ENCODE measurements at places on chromosomes 4 and X. TPM values are rescaled to one million over a fixed set of nuclear protein-coding genes. Genes with fewer than 3 reads are reported as not detected.

- DNase-seq: peak; percentile 82
These were observed 1.7 kb downstream of the PHF8 start for GRCh38 chrX:54042609-54043021.

DNA sequence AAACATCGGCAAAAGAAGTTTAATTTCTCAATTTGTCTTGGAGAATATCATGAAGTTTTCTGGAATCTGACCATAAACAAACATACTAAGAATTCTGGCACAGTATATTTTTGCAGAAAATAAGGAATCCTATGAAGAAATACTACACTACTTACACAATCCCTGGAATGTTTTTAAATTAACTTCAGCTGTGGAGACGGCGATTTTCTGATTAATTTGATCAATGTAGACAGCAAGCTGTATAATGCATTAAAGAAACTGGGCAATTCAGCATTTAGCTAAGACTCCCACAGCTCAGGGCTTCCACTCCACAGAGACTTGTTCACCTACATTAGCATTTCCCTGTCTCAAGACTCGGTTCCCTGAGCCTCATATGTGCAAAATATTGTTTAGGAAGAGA, 12.2 kb downstream of the EGFL6 start:
- DNase-seq: no peak

DNA sequence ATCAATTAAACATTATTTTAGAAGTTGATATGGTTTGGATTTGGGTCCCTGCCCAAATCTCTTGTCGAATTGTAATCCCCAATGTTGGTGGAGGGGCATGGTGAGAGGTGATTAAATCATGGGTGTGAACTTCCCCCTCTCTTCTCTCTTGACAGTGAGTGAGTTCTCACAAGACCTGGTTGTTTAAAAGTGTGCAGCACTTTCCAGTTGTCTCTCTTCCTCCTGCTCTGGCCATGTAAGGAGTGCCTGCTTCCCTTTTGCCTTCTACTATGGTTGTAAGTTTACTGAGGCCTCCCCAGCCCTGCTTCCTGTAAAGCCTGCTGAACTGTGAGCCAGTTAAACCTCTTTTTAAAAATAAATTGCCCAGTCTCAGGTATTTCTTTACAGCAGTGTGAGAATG, 141.4 kb downstream of the GALNTL6 start:
- no peak for DNase-seq

CXCL10 gene
- 21.7 TPM for total RNA-seq

DNA sequence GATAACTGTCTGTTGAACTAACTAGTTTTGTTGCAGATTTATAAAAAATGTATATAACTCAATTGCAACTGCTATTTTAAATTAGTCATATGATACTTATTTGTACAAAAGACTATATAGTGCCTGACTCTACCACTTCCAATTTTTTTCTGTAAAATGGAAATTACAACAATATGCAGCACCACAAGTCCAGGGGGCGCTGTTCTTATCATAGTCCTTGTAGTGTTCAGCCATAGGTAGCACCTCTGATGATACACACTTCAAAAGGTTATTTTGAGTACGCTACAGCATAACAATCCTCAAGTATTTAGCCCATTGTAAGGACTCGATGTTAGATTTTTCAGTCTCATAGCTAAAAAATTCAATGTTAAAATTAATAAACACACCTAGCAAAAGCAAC, 174.9 kb downstream of the CORIN start:
- DNase-seq: no peak

DNA sequence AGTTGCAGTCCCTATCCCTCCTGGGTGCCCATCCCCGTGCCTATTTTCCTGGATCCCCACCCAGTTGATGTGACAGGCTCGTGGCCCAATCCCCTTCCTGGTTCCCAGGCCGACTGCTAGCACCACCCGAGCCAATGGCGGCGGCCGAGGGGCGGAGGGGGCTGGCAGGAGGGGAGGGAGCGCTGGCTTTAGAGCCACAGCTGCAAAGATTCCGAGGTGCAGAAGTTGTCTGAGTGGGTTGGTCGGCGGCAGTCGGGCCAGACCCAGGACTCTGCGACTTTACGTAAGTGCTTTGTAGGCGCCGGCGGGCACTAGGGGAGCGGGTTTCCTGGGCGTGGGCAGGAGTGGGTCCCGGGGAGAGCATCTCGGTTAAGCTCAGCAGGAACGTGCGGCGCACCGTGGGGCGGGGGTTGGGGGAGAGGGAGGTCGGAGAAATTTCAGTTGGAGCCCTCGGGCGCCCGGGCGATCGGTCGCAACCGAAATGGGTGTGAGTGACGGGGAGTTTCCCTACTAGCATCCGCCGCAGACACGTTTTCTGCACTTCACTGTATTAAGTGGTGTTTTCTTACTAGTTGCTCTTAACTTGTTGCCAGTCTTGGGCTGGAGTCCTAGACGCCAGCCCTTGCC, at the start of gene PLS3:
TSS of gene PLS3 (plus strand) at position 197 of the 627 bp plus-strand sequence. CDS start 49,077 bp downstream, outside the sequence.
- DNase-seq: peak; percentile 86

GRCh38 chr4:154029171-154029570, 240.3 kb upstream of the SFRP2 start:
- DNase-seq: no peak

GRCh38 chr4:168317621-168318020, 931 bp downstream of the DDX60 start:
- DNase-seq: no peak

DNA sequence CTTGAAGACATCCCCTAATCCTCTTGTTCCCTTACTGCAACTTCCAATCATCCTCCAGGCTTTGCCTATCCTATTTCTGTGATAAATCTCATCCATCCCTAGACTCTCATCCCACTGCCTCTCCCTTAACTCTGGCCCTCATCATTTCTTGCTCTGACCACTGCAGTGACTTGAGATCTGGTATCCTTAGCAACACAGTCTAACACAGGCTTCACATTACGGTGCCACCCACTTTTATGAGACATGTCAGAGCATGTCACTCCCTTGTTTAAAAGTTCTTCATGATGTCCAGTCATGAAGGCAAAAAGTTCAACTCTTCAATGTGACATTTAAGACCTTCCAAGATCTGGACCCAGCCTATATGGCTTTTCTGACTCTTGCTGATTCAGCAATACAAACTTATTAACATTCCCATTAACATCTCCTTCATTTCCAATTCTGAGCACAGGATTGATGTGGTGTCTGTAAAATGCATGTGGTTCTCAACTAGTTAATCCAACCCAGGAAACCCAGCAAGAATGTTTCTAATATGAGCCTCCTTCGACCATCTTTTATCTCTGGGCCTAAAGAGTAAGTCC, 64.0 kb downstream of the OR13H1 start:
- DNase-seq: no peak

- DNase-seq: no peak
These were observed 589.0 kb upstream of the FAM241A start for GRCh38 chr4:111556141-111556781.

GRCh38 chr4:128357286-128357685, 69.7 kb upstream of the PGRMC2 start:
- no peak for DNase-seq

GRCh38 chrX:10615931-10616774, 4.2 kb downstream of the MID1 start:
- DNase-seq: no peak

- DNase-seq: no peak
These were observed 101.6 kb upstream of the TEX13D start for GRCh38 chrX:124230655-124231450.

DNA sequence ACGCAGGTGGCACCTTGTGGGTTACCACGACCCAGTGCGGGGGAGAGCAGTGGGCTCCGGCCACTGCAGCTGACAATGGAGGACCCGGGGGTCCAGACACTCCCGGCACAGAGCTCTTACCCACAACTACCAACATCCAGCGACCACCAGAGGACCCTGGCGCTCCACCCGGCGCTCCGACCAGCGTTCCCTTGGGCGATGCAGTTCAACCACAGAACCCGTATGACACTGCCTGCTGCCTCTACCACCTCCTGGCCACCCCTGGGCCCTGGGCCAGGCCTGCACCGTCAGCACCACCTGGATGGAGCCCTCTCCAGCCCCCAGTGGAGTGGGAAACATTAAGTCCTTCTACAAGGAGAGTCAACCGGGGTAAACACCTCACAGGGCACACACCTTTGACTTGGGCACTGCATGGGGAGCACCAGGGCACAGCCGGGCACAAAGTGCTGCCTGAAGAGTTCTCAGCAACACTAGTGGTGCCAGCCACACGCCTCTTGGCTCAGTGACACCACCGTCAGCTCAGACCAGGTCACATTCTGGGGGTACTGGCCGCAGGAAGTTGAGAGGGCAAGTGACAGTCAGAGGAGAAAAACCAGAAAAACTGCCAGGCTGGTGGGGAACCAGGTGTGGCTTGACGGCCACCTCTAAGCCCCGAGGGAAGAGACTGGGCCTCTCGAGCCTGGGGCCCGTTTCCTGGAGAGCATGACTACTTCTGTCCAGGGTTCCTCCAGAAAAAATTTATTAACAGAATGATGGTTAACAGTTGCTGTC, 2.6 kb downstream of the CTBP1 start:
- DNase-seq: peak; percentile 78

DNA sequence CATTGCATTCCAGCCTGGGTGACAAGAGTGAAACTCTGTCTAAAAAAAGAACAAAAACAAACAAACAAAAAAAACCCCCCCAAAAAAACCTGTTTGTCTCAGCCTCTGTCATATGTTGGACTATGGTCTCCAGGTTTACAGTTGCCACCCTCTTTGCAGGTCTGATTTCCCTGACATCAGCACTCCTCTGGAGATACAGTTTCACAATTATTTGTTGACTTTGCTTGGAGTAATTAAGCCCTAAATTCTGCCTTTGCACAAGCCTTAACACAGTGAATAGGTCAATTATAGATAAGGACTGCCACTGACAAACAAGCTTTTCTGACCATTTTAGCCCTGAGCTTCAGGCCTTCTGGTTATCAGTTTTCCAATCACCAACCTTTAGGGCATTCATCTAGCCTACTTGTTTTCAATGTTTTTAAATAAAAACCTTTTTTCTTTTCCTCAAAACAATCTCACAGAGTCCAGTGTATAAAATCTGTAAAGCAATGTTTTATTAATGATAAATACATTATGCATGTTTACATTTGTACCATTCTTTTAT, 20.4 kb upstream of the MAPK10 start:
- DNase-seq: no peak

DNA sequence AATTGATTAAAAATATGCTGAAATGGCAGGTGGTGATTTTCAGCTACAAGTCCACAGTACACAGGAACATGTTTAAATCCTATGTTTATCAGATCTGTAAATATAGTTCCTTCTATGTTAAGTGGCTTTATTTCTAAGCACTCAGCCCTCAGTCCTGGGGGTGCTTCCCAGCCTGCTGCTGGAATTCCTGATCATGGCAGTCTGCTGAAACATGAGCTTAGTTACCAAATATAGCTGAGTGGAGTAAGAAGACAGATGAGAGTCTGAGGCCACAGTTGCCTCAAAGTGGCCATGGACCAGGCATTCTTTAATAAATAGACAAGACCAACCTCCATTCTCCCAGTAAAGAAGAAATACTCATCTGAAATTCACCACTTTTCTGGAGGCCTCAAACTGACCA, 17.1 kb upstream of the DDX60 start:
- DNase-seq: no peak

- DNase-seq: no peak
These were observed 6.1 kb upstream of the CYSLTR1 start for GRCh38 chrX:78333521-78333920.

DNA sequence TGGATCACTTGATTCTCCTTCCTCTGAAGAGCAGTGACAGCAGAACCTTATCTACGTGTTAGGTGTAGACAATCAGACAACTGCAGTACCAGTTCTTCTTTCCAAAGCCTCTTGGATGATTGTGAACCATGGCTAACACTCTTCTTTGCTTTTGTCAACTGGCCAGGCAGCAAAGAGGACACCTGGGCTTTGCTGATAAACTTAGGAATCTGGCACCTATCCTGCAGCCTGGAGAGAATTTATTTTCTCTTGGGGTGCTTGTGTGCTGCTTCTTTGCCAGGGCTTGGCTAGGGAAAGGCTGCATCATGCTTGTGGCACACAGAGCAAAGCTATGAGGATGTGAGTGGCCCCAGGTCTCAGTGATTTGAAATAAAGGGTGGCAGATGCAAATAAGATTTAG, 77.4 kb downstream of the ANAPC4 start:
- DNase-seq: no peak

GRCh38 chr4:105527081-105527480, 25.3 kb upstream of the ARHGEF38 start:
- DNase-seq: no peak

GRCh38 chr4:169282429-169283113, 11.8 kb upstream of the SH3RF1 start:
- DNase-seq: no peak

DNA sequence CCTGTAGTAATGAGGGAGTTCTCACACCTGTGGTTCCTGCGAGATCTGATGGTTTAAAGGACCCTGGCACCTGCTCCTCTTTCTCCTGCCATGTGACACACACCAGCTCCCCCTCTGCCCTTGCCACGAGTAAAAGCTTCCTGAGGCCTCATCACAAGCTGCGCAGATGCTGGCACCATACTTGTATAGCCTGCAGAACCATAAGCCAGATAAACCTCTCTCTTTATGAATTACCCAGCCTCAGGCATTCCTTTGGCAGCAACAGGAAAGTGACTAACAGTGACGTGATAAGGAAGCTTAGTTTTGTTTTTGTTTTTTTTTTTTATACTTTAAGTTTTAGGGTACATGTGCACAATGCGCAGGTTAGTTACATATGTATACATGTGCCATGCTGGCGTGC, 130.9 kb downstream of the AFAP1 start:
- DNase-seq: no peak

PRRG3 gene
- 1.5 TPM for total RNA-seq

DNA sequence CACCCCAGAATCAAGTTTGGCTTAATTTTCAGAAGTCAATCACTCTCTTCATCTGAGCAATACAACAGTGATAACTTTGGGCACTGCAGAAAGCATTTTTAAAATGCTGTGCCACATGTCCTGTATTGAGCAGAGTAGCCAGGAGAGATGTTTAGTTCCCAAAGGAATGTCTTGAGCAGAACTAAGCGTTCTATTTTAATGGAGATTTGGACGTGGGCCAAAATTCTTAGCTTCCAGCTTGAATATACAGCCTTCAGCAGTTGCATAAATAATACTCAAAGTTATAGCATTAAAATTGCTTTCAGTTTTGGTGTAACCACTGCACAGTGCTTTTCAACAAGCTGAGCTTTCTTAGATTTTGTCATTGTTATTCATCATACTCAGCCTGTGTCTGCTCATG, 679.2 kb downstream of the NLGN4X start:
- DNase-seq: no peak

GRCh38 chr4:63214076-63214475, 1195.2 kb downstream of the TECRL start:
- DNase-seq: no peak

DNA sequence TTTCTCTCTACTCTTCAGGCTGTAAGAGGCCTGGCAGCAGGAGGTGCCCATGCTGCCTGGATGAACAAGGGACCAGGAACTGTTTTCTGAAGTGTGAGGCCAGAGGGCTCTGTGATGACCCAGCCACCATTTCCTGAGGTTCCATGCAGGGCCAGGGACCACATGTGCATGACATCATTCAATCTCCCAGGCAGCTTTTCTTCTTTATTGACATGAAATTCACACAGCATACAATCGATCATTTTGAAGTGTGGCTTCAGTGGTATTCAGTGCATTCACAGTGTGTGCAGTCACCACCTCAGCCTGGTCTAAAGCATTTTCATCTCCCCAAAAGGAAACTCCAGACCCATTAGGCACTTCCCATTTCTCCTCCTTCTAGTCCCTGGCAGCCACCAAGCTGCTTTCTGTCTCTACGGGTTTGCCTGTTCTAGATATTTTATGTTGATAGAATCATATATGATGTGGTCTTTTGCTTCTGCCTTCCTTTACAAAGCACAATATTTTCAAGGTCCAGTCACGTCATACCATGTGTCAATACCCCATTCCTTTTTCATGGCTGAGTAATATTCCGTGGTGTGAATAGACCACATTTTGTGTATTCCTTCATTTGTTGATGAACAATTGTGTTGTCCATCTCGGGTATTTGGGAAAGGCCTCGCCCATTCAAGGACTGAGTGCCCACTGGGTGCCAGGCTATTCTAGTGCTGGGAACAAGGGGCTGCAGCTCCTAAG, 93.1 kb downstream of the PSAPL1 start:
- peak; percentile 1 for DNase-seq
